ENCODE measurements at places on chromosomes 4 and X. TPM values are rescaled to one million over a fixed set of nuclear protein-coding genes. Genes with fewer than 3 reads are reported as not detected.

The ZBTB33 gene
- 10.0 TPM for total RNA-seq

The KLB gene
- total RNA-seq, result 0.32 TPM

The LARP7 gene
- total RNA-seq, result 22.8 TPM

The TCP11X2 gene
- not detected for total RNA-seq

The XK gene
- total RNA-seq, result 2.7 TPM

The BEX2 gene
- 5.2 TPM for total RNA-seq

The FAAH2 gene
- 4.8 TPM for total RNA-seq

The PLXNB3 gene
- 11.2 TPM for total RNA-seq

The TFDP3 gene
- not detected for total RNA-seq

The NPY1R gene
- 0.16 TPM for total RNA-seq

The SYN1 gene
- total RNA-seq, result 0.16 TPM

The CXCL6 gene
- 1.4 TPM for total RNA-seq

The IDH3G gene
- total RNA-seq, result 32.6 TPM

The SCOC gene
- 30.3 TPM for total RNA-seq

The NRK gene
- total RNA-seq, result not detected

The SSX1 gene
- not detected for total RNA-seq

DNA sequence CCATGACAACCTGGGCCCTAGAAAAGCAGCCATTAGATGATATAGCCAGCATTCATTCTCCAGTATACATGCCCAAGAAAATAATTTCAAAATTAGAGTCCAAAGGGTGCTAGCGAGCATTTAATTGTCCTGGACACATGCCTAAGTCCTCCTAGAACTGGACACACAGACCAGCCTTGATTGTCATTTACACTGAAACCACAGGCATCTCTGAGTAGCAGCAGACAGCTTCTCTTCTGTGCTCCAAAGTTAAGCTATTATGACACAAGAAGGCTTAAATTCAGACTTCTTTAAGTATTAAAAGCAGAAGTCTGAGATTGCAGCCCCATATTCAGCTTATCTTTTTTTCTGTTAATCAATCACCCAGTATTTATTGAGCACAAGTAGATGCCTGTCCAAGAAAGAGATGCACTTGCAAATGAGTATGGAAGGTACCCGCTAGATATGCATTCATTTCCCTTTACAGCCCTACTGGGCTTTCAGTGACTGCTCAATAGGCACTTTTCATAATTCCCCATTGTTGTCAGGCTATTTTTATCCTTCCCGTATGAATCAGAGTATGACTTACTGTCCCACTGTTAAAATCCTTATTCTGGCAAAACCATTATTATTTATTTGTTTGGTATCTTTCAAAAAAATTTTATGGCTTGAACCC is 374.1 kb downstream of the FBXW7 start:
- no peak for ATAC-seq

- ATAC-seq, result peak; percentile 45
Measured at GRCh38 chr4:159390648-159391047, 287.8 kb downstream of the RAPGEF2 start.

- ATAC-seq, result peak; percentile 48
Measured at GRCh38 chr4:51831133-51831532, 11.8 kb upstream of the DCUN1D4 start.

DNA sequence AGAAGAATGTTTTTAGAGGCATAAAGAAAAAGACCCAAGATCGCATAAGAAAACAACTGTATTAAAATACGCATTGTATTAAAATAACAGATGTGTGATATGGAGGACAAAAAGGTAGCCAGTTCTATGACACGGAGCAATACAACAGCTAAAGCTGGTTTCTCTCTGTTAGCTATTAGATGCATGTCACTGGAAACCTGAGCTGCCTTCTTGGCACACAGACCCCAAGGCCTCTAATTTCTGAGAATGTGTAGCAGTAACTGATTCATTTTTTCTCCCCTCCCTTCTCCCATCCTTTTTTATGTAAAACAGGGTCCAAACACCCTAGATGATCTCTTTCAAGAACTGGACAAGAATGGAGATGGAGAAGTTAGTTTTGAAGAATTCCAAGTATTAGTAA is 4.1 kb downstream of the S100G start:
- ATAC-seq, result no peak

GRCh38 chrX:125953814-125954213 is 212.3 kb downstream of the DCAF12L2 start:
- no peak for ATAC-seq

DNA sequence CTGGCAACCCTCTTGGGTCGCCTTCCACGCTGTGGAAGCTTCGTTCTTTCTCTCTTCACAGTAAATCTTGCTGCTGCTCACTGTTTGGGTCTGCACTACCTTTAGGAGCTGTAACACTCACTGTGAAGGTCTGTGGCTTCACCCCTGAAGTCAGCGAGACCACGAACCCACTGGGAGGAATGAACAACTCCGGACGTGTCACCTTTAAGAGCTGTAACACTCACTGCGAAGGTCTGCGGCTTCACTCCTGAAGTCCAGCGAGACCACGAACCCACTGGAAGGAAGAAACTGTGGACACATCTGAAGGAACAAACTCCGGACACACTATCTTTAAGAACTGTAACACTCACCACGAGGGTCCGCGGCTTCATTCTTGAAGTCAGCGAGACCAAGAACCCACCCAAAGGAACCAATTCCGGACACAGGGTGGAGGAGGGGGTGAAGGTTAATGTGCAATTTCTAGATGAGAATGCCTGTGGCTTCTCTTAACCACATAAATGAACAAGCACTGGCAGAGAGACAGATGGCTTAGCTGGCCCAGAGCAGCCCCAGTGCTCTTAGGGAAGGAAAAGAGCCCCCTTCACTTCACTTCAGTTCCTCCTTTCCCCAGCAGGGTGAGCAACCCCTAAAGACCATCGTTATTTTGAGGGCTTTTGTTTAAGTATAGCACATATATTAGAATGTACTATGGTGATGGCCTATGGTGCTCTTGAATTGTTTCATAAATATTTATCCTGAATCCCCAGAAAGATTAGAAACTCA is 73.0 kb downstream of the LUZP4 start:
- ATAC-seq, result no peak

GRCh38 chrX:48802905-48803200 is 986 bp downstream of the HDAC6 start:
- ATAC-seq, result no peak

- no peak for ATAC-seq
Measured at GRCh38 chr4:51851937-51852290, 9.0 kb downstream of the DCUN1D4 start.

- ATAC-seq, result no peak
Measured at GRCh38 chrX:56000729-56001128, 231.4 kb upstream of the KLF8 start.

- ATAC-seq, result peak; percentile 35
Measured at GRCh38 chrX:67543818-67544217, at the start of gene AR. TSS of gene AR (plus strand) at chrX:67544021. CDS start at chrX:67545147, 1,126 bp downstream.

- no peak for ATAC-seq
Measured at GRCh38 chr4:8356856-8357255, 83.7 kb downstream of the ACOX3 start.

DNA sequence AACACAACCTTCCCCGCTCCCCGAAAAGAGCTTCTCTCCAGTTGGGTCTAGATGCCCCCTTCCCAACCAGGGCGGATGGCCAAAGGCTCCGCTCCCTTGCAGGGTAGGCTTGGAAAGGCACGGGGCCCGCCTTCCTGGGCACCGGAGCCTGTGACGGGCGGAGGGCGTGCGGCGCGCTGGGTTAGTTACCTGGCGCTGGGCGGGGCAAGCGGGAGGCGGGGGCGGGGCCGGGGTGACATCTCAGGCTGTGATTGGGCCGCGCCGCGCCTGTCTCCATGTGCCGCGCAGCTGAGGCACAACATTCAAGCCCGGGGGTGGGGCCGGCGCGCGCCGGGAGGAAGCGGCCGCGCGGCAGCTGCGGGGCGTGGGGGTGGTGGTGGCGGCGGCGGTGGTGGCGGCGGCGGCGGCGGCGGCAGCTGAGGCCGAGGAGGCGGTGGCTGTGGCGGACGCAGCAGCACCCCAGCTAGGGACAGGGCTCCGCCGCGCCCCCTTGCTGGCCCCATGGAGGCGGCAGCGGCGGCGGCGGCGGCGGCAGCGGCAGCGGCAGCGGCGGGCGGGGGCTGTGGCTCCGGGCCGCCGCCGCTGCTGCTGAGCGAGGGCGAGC is at the start of gene REPS2:
REPS2 (plus strand) TSS at position 298 of the 604 bp plus-strand sequence; CDS start at position 502, 204 bp downstream.
- peak; percentile 100 for ATAC-seq

DNA sequence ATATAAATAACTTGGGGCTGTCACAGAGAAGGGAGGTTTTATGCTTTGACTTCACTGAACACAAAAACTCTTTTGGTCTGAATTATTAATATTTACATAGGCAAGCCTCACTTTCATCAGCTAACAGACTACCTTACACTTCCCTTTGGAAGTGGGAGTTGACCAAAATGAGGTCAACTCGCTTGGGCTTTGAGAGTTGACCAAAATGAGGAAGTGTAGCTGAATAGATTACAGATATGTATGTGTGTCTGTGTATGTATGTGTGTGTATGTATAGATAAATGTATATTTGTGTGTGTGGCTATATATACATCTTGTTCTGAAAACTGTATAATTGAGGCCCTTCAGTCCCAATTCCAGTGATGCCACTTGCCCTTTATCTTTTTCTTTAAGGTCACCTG is 113.3 kb upstream of the IL13RA1 start:
- ATAC-seq, result no peak

GRCh38 chr4:141642063-141642462 is 5.7 kb downstream of the IL15 start:
- no peak for ATAC-seq

GRCh38 chr4:11218692-11219091 is 210.0 kb downstream of the HS3ST1 start:
- no peak for ATAC-seq

DNA sequence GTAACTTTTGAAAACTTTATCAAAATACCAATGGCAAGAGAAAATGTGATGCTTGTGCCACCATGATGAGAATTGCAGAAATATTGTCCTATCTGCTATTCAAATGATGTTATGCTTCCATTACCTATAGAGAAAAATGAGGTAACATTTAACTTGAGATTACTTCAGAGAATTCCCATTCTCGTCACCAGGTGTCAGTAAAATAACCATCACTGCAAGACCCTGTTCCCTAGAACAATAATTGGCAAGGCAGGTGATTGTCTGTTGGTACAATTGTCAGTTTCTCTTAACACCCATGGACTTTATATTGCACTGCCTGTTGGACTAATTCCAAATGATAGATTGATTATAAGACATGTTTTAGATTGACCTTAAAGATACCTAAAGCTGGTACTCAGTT is 179.9 kb downstream of the GABRG1 start:
- ATAC-seq, result no peak

- ATAC-seq, result peak; percentile 38
Measured at GRCh38 chrX:45903781-45904201, 641.4 kb downstream of the ZNF674 start.

- peak; percentile 31 for ATAC-seq
Measured at GRCh38 chr4:13483768-13484121, 395 bp downstream of the RAB28 start.

DNA sequence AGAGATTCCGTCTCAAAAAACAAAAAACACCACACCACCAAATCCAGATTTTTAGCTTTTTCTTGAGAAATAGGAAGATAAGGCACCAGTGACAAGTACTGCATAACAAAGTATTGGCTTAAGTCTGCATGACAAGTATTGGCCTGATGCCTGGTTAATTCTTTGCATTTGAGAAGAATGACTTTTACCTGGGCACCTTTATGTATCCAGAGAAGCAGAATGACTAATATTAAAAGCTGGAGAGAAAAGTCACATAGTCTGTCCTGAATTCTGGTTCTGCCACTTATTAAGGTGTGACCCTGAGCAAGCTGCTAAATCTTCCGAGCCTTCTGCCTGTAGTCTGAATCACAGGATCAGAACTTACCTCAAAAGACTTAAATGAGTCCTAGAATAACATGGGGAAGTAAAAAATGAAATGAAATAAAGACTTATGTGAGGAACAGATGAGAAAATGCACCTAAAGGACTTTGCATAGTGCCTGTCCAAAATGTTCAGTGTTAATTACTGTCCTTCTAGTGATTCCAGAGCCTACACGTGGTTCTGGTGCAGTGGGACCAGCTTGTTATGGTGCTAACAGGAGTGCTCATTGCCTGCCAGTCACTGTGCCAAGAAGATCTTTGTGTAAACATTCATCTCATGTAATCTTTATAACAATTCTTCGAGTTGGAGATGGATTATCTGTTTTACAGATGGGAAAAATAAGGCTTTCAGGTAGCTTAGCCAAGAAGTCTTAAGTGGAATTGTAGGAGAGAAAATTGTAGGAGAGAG is 31.6 kb downstream of the UGDH start:
- ATAC-seq, result peak; percentile 99

DNA sequence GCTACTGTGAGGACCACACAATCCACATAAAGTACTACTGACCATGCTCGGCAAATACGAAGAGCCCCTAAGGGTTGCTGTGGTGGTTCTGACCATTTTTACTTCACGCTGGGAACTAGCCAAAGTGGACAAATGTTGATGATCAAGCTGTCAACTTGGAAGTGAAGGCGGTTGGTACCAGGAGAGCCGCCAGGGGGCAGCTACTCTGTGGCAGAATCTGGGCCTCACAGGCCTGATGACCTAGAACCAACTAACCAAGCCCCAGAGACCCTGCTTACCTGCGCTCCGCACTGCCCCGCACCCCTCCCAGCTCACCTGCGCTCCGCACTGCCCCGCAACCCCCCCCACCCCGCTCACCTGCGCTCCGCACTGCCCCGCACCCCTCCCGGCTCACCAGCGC is 5.6 kb downstream of the GAK start:
- ATAC-seq, result no peak

DNA sequence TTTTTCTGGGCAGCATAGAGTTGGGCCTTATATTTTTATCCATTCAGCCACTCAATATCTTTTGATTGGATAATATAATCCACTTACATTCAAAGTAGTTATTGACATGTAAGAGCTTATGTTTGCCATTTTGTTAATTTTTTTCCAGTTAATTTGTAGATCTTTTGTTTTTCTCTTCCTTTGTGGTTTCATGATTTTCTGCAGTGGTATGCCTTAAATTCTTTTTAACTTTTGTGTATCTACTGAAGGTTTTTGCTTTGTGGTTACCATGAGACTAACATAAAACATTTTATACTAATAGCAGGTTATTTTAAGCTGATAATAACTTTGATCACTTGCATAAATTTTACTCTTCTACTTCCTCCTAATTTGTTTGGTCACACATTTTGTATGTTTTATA is 140.8 kb upstream of the GATB start:
- no peak for ATAC-seq

DNA sequence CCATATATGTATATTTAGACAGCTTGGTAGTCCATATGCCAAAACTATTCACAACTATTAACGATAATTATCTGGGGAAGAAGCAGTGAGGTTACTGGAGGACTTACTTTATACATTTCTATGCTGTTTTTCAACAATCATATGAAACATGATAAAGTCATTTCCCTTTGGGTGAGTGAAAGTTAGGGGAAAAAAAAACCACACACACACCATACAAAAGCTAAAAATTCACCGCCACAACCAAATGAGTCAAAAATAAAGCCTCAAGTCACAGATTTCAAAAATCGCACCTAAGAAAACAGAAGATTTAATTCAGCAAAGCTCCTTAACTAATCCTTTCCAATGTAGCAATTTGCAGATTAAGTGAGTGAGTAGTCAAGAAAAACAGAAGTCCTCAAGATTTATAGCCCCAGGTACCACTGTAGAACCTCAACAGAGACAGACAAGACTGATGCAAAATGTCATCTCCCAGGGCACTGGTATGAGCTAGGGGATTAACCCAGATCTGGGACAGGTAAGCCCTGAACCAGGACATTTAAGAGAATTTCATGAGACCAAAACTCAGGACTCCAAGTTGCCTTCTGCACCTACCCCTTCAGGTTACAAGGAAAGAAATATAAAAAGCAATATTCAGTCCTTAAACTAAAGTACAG is 35.1 kb downstream of the SYTL4 start:
- no peak for ATAC-seq

Measured in esophagus mucosa (tissue), 1 donor.